ENCODE measurements at places on chromosomes 1 and 21. TPM values are rescaled to one million over a fixed set of nuclear protein-coding genes. Genes with fewer than 3 reads are reported as not detected.

Gene ABCG1
- total RNA-seq: not detected

GRCh38 chr1:226984521-226985238 lies 44.6 kb downstream of the COQ8A start:
- no peaks in the 10 kb centered on the region for H3K4me1 ChIP-seq
- DNase-seq: no peak
- H3K27me3 ChIP-seq: peaks cover 5% of the 10 kb centered on the region
- H3K4me3 ChIP-seq: no peak overlapping the region
- no peak overlapping the region for H3K27ac ChIP-seq
- peaks cover 26% of the 10 kb centered on the region for H3K36me3 ChIP-seq

GRCh38 chr21:35565204-35565611 lies 495.1 kb downstream of the SETD4 start:
- peak overlapping the region; percentile 88 for H3K27ac ChIP-seq
- peaks cover 56% of the 10 kb centered on the region for H3K4me1 ChIP-seq
- peaks cover 2% of the 10 kb centered on the region for H3K27me3 ChIP-seq
- DNase-seq: peak; percentile 89

GRCh38 chr1:229260297-229260696 lies 10.6 kb upstream of the RAB4A start:
- no peak for DNase-seq
- no peaks in the 10 kb centered on the region for H3K27me3 ChIP-seq
- no peaks in the 10 kb centered on the region for H3K36me3 ChIP-seq
- no peak overlapping the region for H3K27ac ChIP-seq
- H3K4me1 ChIP-seq: no peaks in the 10 kb centered on the region
- no peak overlapping the region for H3K4me3 ChIP-seq

DNA sequence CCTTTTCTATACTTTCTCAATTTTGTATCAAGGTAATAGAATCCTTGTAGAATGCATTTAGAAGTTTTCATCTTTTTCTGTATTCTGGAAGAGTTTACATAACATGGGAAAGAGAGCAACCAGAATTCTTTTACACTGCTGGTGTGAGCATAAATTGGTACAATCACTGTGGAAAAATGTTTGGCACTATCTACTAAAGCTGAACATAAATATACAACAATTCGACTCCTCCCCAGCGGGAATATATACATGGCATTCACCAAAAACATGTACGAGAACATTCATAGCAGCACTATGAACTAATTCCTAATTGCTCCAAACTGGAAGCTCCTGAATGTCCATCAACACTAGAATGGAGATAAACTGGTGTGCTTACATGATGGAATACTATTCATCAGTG lies 1.8 kb upstream of the ACBD6 start:
- H3K4me1 ChIP-seq: peaks cover 61% of the 10 kb centered on the region
- H3K4me3 ChIP-seq: peak overlapping the region; percentile 22
- H3K27me3 ChIP-seq: peaks cover 2% of the 10 kb centered on the region
- H3K36me3 ChIP-seq: peaks cover 10% of the 10 kb centered on the region

Gene PKLR
- total RNA-seq: not detected

GRCh38 chr1:117652421-117652820 lies 46.6 kb downstream of the TENT5C start:
- H3K4me1 ChIP-seq: peaks cover 19% of the 10 kb centered on the region
- no peaks in the 10 kb centered on the region for H3K36me3 ChIP-seq
- no peak overlapping the region for H3K4me3 ChIP-seq

Gene TDRD5
- total RNA-seq: not detected

GRCh38 chr1:44719318-44719717 lies 11.7 kb downstream of the RNU5D-1 start:
- H3K36me3 ChIP-seq: no peaks in the 10 kb centered on the region
- no peak for DNase-seq
- H3K4me1 ChIP-seq: peaks cover 20% of the 10 kb centered on the region
- H3K27me3 ChIP-seq: peaks cover 10% of the 10 kb centered on the region
- H3K4me3 ChIP-seq: no peak overlapping the region

Measured in HFFc6 (cell line).